ENCODE measurements at places on chromosomes 2 and 18. TPM values are rescaled to one million over a fixed set of nuclear protein-coding genes. Genes with fewer than 3 reads are reported as not detected.

CCDC141 gene
- not detected for total RNA-seq

SCYGR2 gene
- not detected for total RNA-seq

- peak; percentile 64 for DNase-seq
Observed at GRCh38 chr2:209340522-209340921, 83.3 kb upstream of the MAP2 start.

GRCh38 chr18:47605093-47605492, 325.4 kb downstream of the SMAD2 start:
- no peak for DNase-seq

DNA sequence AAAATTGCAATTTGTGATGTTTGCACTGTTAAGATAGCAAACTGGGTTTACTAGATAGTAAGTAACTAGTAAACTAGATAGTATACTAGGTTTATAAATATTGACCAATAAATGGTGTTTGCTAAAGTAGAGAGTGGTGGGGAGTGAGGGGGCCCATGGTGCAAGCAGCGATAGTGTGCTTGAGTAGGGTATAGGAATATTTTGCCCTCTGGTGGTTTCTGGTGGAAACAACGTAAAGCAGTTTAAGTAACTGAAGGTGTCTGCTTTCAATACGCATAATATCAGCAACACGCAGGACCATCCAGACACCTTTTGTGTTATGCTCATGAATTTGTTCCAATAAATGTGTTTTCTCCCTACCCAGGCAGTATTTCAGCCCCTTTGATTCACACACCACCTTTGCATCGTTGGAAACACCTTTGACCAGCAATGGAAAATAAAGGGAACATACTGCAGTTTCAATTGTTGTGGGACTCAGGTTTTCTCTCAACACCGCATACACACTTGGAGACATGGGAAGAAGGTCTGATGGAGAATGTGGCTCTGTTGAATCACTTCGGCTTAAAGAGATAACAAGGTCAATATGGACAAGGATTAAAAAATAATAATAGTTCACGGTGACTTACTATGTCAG, 16.7 kb upstream of the STAT1 start:
- peak; percentile 63 for DNase-seq

GRCh38 chr2:33091541-33092123, 144.9 kb downstream of the LTBP1 start:
- DNase-seq, result no peak

DNA sequence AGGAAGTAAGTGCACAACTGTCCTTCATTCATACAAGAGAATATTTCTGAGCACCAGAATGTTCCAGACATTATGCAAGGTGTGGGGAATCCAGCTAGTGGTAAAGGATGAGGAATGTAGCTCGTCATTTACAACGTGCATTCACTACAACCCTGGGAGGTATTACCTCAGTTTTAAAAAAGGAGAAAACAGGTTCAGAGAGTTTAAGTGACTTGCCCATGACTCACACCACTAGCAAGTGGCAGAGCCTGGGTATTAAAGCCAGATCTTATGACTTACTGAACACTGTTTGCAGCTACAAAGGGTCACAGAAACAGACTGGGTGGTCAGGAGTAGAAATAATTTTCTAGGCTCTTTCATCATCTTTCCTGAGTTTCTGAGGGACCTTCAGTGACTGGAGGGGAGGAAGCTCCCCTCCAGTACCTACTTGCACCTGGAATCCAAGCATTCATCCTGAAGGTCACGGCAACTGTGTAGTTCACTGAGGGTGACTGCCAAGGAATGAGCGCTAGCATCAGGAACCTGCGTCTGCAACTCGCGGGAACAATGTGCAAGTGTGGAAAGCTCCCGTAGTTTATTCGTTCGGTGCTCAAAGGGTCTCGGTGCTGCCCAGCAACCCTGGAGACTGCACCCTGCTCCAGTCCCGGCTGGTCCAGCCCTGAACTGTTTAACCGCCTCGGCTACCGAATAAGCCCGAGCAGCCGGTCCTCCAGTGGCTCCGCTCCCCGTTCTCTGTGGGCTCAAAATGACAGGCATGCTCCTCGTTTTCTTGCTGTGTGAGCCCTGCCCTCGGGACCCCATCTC, 647 bp downstream of the CCDC121 start:
- peak; percentile 98 for DNase-seq

- no peak for DNase-seq
Observed at GRCh38 chr2:201084863-201085262, 13.1 kb downstream of the NDUFB3 start.

DNA sequence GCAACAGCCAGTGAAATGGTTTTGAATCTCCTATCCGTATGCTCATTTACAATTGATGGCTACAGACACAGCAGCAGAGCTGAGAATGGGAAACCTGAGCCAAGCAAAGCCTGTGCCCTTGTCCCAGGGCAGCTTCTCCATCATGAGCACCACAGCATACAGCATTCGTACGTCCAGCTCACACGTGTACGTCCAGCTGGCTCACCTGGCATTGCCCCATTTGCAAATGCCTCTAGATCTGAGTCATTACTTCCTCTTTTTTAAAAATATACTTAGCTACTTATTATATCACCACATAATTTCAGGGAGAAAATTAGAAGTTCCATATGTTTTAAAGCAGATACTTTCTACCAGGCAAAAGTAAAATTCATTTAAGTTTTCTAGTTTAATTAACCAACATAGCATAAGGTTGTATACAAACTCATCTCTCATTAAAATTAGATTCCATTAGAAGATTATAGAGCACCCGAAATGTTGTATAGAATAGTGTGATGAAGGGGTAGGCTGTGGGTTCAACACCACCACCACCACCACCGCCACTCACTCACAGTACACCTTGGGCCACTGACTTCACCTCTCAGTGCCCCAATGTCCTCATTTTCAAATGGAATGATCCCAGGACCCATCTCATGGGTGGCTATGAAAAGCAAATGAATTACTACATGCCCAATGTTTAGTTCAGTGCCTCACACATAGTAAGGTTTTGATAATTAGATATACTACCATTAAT, 31.4 kb upstream of the TMEM177 start:
- peak; percentile 78 for DNase-seq

Data from bronchial epithelial cell (primary cell).